ENCODE measurements at places on chromosomes 1 and 21. TPM values are rescaled to one million over a fixed set of nuclear protein-coding genes. Genes with fewer than 3 reads are reported as not detected.

Gene CD52
- polyA plus RNA-seq, result 42.5 TPM

Gene NLRP3
- polyA plus RNA-seq, result not detected

Gene RGS13
- 3.8 TPM for polyA plus RNA-seq

Gene GABRD
- not detected for polyA plus RNA-seq

Gene SPATA21
- polyA plus RNA-seq, result 0.18 TPM

Gene TTC39A
- polyA plus RNA-seq, result 10.3 TPM

Gene KIF26B
- 0.27 TPM for polyA plus RNA-seq

Gene RHBDL2
- 0.24 TPM for polyA plus RNA-seq

DNA sequence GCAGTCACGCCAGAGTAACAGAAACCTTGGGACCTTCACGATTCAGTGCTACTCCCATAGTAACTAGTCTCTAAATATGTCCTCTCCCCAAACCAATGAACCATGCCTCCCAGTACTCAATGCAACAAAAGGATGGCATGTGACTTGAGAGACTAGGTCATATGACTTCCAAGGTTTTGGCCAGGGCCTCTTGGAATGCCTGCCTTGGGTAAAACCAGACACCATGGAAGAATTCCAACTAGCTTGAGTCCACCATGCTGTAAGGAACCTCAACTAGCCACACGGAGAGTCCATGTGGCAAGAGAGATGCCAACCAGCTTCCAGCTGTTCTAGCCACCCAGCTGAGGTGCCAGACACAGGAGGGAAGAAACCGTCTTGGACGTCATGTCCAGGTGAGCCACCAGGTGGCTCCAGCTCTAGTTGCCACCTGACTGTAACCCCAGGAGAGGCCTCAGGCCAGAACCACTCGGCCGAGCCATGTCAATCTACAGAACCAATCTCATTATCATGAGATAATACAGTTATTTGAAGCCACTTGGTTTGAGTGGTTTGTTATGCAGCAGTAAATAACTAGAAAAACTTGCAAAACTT lies 115.0 kb downstream of the SYF2 start:
- peak; percentile 59 for DNase-seq

- no peak for DNase-seq
Measured at GRCh38 chr1:221858818-221859611, 117.1 kb upstream of the DUSP10 start.

DNA sequence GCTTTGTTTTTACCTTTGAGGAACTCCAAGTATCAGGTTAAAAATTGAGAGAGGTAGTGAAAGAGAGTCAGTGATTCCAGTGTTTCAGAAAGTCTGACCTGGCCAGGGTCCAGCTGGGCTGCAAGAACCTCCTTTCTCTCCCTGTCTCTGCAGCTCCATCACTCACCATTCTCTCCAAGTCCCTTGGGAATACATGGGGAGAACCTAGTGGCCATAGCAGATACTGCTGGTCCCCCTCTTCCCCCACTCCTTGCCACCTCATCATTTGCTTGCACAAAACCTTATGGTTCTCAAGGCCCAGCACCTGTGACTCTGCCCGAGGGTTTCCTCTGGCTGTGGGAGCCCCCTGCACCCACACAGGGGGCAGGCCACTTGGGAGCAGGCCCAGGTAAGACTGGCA lies 279.5 kb downstream of the KIF26B start:
- DNase-seq, result no peak

DNA sequence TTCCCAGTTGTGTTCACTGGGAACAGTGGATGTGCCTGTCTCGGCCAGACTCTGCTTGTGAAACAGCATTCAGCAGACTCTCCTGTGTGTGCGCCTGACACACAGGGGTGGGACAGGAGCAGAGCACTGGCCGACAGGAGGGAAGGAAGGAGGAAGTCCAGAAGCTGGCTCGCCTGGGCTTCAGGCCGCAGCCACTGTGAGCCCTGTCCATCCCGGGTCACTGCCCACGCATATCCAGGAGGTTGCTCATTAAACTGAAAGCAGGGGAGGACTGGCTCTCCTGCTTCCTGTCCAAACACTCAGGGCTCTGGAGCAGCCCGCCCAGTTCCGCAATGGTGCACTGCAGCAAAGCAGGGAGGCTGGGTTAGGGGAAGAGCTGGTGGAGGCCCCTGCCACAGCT lies 218.7 kb upstream of the VAMP3 start:
- DNase-seq, result no peak

DNA sequence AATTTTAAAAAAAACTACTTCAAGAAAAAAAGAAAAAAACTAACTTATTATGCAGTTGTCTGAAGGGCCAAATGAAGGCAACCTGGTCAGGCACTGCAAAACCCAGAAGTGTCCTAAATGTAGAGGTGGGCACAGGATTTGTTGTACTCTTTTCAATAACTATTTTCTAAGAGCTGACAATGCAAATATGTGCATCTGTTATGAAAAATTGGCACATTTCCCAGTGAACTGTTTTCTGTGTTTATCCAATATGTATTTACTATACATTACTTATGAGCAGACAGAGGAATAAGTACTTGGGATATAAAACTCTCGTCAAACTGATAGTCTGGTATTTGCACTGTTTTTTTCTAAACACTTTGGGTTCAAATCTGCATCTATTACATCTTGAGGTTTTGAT lies 188.0 kb upstream of the C21orf91 start:
- DNase-seq, result no peak

DNA sequence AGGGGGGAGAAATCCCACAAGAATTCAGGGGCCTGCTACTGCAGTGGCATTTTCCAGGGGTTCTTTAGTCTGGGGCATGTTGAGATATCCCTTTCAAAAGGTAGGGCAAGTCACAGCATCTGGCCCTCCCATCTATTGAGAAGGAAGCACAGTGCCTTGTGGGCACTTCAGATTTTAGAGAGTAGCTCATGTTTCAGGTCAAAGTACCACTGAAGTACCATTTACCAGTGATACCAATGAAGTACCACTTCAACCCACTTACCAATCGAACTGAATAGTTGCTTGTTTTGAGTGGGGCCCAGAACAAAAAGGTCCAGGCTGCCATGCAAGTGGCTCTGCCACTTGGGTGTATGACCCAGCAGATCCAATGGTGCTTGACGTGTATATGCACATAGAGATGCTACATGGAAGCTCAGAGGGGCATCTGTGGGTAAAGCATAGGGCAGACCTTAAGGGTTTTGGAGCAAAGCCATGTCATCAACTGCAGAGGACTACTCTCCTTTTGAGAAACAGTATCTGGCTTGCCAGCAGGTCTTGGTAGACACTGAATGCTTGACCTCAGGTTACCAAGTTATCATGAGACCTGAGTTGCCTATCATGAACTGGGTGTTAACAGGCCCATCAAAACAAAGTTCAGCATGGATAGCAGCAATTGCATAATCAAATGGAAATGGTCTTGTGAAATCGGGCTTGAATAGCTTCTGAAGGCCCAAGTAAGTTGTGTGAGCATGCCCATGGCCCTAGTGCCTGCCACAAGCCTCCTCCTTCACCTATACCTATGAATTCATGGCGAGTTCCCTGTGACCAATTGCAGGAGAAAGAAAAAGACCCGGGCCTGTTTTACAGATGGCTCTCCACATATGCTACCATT lies 23.5 kb downstream of the PLA2G2D start:
- DNase-seq, result no peak

- no peak for DNase-seq
Measured at GRCh38 chr21:37917612-37918011, 1.4 kb upstream of the KCNJ6 start.

DNA sequence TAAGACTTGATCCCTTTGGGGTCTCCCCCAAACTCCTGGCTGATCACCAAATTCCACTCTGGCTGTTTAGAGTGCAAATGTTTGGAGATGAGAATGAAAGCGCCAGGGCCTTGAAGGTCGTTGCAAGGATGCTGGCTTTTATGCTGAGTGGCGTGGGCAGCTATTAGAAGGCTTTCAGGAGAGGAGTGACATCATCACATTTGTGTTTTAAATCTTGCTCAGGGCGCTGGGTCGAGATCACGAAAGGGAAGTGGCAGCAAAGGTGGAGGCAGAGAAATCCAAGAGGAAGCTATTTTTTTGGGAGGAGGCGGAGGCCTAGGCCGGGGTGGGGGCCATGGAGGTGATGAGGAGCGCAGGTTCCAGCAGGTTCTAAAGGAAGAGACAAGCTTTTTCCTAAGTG lies 49.3 kb downstream of the PDE9A start:
- no peak for DNase-seq

GRCh38 chr1:9634582-9634981 lies 16.9 kb upstream of the PIK3CD start:
- DNase-seq, result no peak

DNA sequence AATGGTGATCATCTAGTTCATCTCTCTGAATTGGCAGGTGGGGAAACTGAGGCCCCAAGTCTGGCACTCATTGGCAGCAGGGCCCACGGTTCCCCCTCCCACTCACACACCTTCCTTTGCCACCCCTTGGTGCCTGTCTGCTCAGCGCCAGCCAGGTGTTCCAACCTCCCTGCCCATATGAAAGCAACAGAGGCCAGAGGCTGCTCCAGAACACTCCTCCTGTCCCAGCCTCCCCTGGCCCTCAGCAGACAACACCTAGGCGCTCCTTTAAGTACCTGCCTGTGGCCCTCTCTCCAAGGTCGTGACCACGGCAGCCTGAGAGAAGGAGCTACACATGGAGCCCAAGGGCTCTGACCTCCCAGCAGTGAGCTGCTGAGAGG lies 362.3 kb upstream of the VAMP3 start:
- DNase-seq, result no peak

DNA sequence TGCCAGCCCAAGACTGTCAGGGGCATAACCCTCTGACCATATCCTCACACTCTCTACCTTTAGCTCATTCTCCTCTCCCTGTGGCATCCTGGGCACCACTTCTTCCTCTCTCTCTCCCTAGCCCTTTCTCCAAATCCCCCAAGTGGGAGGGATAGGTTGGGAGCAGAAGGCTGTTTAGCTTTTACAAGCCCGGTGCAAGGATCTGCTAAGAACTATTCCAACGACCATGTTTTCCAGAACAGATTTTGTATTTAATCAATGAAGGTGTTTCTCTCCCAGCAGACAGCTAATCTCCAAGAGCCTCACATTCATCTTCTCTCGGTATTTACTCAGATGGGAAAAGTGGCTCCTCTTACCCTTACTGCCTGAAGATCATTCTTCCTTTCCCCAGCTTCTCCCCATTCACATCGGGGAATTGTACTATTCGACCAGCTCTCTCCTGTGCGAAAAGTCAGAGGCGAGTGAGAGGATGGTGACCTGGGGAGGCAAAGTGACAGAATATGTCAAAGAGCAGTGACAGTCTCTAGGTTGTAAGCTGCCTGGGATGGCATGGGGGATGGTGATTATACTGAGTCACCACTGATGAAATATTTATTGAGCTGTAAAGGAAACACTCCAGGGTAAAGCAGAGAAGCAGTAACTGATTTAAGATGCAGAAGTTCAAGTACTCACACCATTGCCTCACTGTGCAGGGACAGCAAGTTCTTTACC lies 47.0 kb upstream of the RBM15 start:
- no peak for DNase-seq

DNA sequence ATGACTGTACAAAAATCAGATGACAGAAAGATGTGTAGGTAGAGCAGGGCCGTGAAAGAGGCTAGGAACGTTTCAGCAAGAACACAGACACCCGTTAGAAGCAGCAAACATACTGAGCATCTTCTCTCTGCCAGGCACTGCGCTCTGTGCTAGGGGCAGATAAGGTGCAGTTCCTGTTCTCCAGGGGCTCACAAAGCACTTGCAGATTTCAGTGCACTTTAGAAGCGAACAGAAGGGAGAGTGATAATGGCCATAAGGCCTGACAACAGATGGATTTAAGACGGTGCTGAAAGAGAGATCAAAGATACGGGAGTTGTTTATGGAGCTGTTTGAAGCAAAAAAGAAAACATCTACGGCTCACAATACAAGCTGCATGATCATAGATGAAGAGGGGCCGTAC lies 200.3 kb upstream of the FOXD3 start:
- DNase-seq, result no peak

DNA sequence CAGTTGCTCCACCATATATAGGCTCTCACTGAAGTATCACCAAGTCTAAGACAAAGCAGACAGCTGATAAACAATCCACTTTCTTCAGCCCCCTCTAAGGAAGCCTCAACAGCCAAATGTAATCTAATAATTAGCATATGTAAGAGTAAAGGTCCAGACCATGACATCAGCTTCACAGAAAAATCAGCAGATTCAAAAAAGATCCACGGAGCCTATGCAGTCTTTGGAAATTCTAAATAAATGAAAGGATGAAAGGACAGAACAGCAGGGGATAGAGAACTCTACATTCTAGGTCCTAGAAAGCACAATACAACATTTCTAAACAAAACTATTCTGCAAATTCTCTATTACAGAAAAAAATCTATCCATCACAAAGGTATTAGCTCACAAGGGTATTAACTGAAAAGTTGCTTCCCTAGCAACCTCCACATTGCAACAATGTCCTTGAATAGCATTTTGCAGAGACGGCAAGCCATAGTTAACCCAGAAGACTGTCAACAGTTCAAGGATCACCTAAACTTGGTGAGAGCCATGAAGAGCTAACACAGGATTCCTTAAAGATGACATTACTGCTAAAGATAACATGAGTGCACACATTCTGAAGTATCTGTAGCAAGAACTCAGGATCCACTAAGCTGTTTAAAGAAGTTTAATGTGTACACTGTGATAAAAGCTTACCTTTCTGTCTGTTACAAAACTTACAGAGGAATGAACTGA lies 74.3 kb downstream of the SIPA1L2 start:
- no peak for DNase-seq

- DNase-seq, result no peak
Measured at GRCh38 chr21:41201385-41201784, 33.4 kb downstream of the BACE2 start.

DNA sequence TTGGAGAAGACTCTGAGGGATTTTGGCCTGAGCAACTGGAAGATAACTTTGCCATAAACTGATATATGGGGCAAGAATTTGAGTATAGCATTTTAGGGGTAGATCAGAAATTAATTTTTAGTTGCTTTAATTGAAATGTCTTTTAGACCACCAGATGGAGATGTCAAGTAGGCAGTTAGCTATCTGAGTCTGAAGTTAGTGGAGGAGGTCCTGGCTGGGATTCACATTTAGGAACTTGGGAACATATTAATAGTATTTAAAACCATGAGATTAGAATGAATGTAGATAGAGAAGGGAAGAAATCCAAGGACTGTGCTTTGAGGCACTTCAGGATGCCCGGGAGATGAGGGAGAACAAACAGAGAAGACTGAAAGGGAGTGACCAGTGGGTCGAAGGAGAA lies 32.6 kb downstream of the SLC44A3 start:
- no peak for DNase-seq

GRCh38 chr1:200496937-200497336 lies 87.1 kb upstream of the ZNF281 start:
- no peak for DNase-seq

DNA sequence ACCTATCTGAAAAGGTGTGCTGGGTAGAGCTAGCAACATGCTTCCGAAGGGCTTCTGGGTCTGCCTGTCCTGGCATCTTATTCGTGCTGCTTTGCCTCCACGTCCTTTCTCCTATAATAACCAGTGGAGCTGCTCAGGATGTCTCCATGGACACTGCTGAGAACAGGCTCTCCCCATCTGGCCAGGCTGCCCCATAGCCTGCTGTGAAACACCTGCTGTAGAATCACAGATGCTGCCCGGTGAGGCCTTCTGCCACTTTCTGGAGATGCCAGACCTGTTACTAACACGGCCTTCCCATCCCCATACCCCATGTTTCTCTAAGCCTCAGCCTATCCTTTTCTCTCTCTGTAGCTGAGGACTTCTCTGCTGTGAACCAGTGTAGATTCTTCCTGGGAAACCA lies 120.5 kb downstream of the IER5 start:
- no peak for DNase-seq

- no peak for DNase-seq
Measured at GRCh38 chr1:62395291-62395690, 41.6 kb upstream of the USP1 start.

- peak; percentile 51 for DNase-seq
Measured at GRCh38 chr1:172476218-172476811, 32.4 kb upstream of the PIGC start.
